ENCODE measurements at places on chromosomes 5 and 9.
A peak's percentile ranks its signal among the peaks of the same experiment; 100 is the strongest.

- DNase-seq, result no peak
Measured at GRCh38 chr9:82799286-82799685, 263.7 kb downstream of the RASEF start.

DNA sequence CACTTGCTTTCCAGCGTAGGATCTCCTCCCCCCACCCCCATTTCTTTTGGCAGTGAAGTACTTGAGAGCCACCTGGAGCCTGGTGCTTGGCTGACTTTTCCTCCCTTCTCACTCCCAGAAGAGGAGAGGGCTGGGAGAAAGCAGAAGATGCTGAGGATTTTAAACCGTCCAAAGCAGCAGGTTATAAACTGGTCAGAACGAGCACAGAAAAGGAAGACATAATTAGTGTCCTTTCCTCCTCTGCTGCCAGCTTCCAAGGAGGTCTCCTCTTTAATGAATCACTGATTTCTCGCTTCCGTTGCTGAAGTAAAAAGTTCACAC lies 563 bp upstream of the FGF10 start:
- no peak for DNase-seq

DNA sequence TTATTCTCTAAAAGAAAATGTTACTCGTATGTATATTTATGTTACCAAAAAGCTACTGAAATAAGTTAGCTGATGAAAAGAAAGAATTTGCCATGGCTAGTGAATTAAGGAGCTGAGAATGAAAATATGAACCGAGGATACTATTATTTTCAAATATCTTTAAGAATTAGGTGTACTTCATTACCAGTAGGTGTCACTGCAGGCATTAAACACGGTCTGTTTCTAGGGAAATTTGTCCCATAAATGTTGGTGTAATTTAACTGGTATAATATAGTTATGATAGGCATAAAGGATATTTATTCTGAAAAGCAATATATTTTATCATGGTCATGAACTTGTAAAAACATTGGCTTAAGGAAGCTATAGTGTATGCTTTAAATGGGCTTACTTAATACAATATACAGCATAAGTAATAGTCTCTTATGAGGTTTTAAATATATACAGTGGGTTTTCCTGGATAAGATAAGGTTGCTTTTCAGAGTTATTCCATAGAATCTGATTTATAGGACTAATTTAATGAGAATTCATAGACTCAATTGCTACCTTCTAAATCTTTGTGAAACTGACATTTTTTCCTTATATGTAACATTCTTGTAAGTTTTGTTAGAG lies 72.4 kb upstream of the MPDZ start:
- DNase-seq, result no peak

DNA sequence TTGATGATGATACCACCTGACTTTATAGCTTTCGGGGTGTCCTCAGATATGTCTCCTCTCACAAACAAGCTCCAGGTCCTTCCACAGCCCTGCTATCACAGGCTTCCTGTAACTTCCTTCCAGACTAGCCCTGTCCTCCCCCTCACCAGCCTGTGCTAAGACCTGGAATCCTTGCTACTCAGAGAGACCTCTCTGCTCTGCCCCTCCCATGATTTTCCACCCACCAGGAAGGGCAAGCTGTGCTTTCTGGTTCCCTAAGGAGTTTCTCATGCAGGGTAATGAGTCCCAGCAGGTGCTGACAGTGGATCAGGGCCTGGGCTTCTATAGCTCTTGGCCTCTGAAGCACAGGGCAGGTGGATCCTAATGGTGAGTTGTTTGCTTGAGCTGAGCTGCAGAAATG lies 86.9 kb downstream of the AOPEP start:
- no peak for DNase-seq

DNA sequence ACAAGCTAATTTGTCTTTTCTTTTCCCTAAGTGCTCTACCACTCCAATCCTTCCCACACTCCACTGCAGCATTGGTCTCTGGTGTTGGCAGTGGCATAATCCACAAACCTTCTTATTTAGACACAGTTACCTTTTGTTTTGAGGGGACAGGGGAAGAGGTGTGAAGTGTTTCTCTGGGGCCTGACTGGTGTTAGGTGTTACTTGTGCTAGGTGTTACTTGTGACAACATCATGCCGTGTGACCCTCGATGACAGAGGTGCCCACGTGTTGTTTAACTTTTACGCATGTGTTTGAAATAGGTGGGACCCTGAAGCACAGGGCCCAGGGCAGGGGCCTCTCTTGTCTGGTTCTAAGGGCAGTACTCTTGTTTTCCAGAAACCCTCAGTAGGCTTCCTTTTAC lies 70.5 kb upstream of the SPRY4 start:
- DNase-seq, result no peak

GRCh38 chr9:92764988-92765936 lies 629 bp upstream of the BICD2 start:
- DNase-seq, result peak; percentile 88

- no peak for DNase-seq
Measured at GRCh38 chr9:15843931-15844330, 291.1 kb downstream of the CCDC171 start.

DNA sequence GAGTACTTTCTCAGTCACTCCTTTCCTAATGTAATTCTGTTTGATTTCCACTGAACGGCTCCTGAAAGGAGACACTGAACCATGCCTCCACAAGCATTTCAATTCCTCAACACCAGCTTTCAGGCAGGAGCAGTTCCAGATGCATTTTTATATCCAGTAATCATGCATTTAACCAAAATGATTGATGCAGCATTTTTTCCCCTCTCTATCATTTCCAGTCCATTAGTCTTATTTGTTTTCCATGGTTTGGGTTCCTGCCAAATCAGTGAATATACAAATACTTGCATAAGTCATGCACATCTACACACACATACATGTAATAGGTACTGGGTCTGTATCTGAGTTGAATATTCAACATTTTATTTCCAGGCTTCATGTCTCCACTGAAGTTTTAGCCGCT lies 122.7 kb downstream of the GRIA1 start:
- no peak for DNase-seq

DNA sequence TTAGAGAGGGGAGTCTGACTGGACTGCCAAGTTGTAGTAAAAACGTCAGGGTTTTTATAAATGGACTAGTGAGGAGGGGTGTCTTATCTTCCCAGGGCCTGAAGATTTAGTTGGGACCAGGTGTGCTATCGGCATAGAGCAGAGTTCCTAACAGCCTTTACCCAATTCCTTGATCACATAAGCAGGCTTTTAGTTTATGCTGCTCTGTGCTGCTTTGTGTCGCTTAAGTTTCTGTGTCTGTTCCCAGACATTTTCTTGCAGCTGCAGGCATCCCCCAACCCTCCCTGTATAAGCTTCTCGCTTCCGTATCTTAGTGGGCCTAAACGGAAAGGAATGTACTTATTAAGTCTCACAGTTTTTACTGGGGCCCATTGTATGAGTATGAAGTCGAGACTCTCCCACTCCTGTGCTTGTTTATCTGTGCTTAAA lies 2.6 kb upstream of the SMC5 start:
- DNase-seq, result no peak

- no peak for DNase-seq
Measured at GRCh38 chr5:2124434-2125170, 241.9 kb upstream of the IRX4 start.

- DNase-seq, result no peak
Measured at GRCh38 chr5:91787718-91788117, 404.6 kb upstream of the ARRDC3 start.

DNA sequence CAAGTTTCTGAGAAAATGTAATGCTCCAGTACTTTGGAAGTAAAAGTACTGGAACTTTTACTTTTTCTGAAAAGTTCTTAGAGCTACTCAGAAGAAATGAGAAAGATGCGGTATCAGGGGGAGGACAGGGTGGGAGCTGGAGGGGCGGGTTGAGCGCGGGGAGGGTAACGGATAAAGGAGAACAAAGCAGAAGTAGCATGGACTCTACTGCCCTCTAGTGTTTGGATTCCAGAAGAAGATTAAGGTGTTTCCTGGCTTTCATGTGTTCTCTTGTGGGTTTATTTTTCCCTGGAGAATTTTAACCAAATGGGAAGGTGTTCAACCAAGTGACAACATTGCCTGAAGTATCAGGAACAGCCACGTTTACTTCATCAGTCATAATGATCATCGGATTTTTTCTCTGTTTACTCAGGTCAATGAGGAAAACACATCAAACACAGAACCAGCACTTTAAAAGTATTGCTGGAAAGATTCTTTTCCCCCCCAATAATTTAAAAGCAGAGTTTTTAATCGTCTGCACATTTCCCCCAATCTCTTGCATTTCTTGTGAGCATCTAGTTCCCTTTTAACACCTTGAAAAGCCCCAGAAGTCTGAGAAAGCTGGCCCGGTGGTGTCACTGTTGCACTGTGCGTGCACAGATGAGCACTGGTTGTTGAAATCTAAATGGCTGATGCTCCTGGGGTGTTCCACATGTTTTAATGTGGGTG lies 190.6 kb downstream of the MPDZ start:
- no peak for DNase-seq

DNA sequence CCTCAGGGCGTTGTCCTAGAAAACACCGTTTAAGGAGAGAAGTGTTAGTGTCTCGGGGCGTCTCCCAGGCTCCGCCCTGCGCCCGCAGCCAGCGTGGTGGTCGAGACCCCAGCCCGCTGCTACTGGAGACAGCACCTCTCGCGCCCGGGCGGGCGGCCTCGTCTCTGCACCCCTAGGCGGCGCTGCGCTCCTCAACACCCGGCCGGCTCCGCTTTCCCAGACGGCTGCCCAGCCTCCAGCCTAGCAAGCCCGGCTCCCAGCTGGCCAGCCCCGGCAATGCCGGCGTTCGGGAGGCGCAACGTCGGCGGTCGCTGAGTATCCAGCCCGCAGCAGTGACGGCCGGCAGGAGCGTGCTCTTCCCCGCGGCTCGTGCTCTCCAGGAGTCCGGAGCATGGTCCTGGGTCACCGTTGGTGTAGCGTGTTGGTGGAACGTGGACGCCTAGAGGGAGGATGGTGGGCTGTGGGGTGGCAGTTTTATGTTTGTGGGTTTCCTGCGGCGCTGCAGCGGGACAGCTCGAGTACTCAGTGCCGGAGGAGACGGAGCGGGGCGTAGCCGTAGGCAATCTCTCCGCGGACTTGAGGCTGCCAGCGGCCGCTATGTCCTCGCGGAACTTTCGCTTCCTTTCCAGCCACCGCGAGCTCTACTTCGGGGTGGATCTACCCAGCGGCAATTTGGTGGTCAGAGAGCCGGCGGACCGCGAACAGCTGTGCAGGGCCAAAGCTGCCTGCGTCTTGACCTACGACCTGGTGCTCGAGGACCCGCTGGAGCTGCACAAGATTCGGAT lies 536 bp downstream of the PCDHAC1 start:
- DNase-seq, result no peak

DNA sequence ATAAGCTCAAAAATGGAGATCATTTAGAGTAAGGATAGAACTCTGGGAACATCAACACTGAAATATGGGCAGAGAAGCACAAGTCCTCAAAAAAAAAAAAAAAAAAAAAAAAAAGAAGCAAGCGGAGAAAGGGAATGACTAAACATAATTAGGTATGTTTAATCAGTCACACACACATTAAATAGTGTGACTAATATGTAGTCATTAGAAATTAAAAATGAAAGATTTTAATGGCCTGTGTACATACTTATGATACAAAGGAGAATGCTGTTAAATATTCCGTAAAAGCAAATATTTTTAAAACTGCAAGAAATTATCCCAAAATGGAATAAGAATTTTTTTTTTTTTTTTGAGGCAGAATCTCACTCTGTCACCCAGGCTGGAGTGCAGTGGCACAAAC lies 10.5 kb downstream of the LPAR1 start:
- DNase-seq, result no peak

- no peak for DNase-seq
Measured at GRCh38 chr5:98631311-98632054, 142.0 kb upstream of the RGMB start.

DNA sequence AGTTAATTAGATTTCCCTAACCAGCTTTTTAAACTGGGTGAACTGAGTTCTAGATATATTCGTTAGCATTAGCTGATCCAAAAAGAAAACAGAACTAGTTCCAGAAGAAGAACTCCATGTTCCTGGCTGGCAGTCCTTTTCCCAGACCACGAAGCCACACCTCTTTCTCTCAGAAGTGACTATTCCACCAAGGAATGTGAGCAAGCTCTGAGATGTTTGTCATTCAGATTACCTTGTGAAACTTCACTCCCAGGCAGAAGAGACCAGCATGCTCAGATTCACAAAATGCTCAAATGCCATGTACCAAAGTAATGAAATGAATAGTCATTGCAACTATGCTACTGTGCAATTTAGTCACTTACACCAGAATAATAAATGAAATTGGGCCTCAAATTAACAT lies 4.4 kb upstream of the SSBP2 start:
- no peak for DNase-seq

- no peak for DNase-seq
Measured at GRCh38 chr5:53091289-53091688, 18.3 kb downstream of the MOCS2 start.

DNA sequence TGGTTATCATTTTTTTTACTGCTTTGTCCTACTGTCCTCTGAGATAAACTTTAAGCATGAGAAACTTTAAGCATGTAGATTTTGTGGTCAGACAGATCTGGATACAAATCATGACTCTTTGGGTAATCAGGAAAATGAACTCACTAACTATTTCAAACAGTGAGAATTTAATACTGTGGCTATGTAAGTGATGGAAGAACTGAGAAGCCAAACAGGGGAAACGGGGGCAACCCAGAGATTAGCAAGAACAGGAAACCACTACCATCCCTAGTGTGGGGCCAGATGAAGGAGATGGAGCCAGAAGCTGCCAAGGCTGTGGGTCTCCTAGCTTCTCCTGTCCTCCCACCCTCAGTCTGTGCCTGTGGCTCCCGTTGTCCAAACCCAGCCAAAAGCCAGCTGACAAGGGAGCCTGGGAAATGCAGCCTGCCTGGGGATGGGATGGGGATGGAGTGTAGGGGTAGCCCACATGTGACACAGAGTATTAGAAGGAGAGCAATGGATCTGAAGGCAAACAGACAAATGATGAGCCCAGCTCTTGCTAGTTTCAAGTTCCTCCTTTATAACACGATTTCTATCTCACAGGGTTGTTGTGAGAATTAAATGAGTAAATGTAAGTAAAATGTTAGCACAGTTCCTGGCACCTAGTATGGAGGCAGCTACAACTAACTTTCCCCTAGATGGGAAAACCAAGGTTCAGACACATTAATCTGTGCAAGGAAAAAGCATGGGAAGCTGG lies 27.7 kb upstream of the CDC23 start:
- no peak for DNase-seq

All from activated CD8-positive, alpha-beta memory T cell treated with anti-CD3 and anti-CD28 coated beads for 1 hour (primary cell).